ENCODE measurements at places on chromosomes 6 and 20.

DNA sequence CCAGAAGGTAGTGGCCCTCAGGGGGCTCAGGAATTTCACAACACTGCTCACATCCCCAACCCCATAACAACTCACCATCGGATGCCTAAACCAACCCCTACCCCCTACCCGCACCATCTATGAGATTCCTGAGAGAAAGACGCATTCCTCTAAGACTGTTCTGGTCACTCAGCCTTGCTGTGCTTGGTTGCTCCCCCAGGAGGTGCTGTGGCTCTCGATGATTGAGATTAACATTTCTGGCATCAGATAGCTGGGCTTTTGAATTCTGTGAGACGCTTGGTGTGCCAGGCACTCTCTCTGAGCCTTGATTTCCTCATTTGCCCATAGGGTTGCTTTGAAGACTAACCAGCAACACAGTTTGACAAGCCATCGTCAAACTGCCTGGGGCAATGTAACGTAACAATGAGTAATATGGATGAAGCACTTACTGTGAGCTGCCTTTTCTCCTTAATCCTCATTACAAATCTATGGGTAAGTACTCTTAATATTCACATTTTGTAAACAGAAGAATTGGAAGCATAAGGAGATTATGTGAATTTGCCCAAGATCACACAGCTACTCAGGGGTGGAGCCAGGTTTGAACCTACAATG is 978 bp downstream of the WFDC6 start:
- no peak for DNase-seq

GRCh38 chr6:114281496-114281895 is 61.3 kb downstream of the HS3ST5 start:
- DNase-seq: no peak

DNA sequence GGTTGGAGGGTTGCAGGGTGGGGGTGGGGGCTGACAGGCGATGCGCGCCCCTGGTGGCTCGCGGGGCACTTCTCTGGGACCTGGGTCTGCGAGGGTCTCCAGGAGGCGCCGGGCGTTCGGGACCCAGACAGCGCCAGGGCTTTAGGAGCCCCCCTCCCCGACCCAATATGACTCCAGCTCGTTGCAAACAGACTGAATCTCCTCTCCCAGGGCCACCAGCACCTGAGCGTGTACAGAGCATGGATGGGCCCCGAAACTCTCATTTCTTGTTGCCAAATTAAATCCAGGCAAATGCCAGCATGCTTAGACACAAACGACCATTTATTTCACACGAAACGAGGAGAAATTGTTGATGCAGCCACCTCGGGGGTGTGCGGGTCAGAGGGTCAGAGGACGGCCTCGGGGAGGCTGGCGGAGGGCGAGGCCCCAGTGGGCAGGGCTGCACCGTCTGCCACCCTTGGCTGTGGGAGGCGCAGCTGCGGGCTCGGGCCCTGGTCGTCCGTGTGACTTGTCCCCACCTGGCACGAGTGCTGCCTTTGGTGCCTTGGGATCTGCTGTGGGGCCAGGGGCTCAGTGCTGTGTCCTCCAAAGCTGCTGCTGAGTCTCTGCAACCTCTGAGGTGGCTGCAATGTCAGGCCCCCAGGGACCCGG is 20.9 kb upstream of the GATA5 start:
- DNase-seq: peak; percentile 52

- no peak for DNase-seq
Measured at GRCh38 chr20:64048402-64049044, 916 bp downstream of the SOX18 start.

GRCh38 chr6:167941822-167942221 is 55.6 kb upstream of the KIF25 start:
- no peak for DNase-seq

GRCh38 chr6:37679539-37680476 is 17.9 kb downstream of the MDGA1 start:
- DNase-seq: no peak

GRCh38 chr6:142760152-142760551 is 184.8 kb downstream of the HIVEP2 start:
- no peak for DNase-seq

DNA sequence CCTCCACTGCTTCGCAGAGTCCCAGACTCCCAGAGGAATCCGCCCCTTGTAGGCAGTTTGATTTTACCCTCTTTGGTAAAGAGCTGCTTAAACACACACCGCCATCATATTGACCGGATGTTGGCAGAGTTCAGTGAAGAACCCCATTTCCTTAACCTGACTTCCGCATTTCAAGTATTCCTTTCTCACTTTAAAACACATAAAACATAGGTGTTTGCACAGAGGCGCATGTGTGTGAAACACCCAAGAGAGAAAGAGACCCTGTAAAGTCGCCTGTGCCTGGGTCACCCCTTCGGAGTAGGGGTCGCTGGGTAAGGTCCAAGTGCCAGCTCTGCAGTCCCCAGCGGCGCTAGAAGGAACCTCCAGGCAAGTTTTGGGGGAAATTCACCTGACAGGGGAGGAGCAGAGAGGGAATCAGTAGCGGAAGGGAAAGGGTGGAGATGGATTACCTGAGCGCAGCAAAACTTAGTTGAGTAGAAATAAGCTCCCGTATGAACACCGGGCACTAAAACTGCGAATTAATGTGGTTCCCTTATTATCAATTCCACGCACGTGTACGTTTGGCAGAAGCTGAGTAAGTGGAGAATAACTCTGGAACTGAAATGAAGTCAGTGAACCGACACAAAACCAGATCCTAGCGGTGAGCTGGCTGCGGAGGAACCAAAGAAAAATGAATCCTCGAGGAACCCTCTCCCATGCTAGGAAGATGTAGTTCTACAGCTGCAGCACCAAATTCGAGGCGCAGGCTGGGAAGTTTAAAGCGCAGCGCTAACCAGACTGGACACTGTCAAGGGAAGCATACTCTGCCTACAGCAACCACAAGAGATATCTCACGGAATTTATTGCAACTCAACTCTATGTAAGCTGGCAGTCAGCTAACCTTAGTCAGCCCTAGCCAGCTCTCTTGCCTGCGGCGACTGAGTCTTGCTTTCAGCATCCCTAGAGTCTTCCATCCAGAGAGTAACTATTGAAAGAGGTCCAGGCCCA is 3.5 kb upstream of the HTR1B start:
- no peak for DNase-seq

- no peak for DNase-seq
Measured at GRCh38 chr20:44790638-44791393, 19.5 kb downstream of the RIMS4 start.

DNA sequence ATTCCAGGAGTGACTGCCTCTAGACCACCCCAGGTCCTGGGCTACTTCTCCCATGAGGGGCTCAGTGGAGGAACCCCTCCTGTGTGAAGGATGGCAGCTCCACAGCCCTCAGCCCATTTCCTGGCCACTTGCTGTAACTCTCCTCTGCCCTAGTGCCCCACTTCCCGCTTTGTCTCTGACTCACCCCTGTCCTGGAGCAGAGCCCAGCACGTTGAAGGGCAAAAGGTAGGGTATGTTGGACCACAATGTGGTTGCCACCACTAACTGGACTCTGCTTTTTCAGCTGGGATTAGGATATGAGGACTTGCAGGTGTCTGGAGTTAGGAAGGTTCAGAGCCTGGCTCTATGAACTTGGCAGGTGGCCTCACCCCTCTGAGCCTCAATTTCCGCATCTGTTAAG is 2.4 kb downstream of the MYBL2 start:
- DNase-seq: peak; percentile 70

- peak; percentile 78 for DNase-seq
Measured at GRCh38 chr6:129498541-129498940, 211.4 kb downstream of the ARHGAP18 start.

- DNase-seq: no peak
Measured at GRCh38 chr6:20629509-20629908, 95.3 kb downstream of the CDKAL1 start.

- DNase-seq: no peak
Measured at GRCh38 chr6:160990847-160991405, 643 bp upstream of the MAP3K4 start.

DNA sequence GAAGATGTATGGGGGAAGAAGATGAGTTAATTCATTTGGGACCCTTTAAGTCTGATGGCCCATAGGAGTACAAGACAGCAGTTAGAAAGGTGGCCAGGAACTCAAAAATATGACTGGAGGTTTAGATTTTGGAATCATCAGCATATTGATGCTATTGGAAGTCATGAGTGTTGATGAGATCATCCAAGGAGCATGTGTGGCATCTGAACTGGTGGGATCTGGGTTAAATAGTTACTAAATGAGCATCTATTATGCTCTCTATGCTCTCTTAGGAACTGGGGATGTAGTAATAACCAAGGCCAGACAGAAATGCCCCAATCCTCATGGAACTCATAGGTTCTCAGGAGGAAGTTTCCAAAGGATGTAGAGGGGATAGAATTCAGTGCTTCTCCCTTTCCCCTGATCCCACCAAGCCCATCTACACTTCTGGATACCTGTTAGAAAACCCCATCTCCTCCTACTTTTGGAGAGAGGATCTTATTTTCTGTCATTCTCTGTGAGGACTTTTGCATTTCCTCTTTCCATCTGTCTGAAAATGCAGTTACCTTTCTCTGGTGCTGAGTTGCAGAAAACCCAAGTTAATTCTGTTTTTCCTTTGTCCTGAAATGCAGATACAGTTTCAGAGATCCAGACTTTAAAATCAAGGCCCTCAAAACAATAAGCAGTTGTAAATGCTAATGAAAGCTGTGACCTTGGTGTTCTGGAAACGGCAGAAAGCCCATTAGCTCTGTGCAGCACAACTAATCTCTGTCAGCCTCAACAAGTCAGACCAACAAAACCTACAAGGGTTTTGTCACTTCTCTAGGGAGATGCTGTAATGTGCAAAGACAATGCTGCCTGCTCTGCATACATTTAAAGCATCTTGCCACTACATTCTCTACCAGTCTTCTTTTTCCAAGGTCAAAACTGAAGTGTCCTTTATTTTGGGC is 65.8 kb downstream of the TBC1D7 start:
- no peak for DNase-seq

- DNase-seq: no peak
Measured at GRCh38 chr6:112800439-112800838, 453.3 kb downstream of the RFPL4B start.

GRCh38 chr6:14638906-14639761 is 521.6 kb downstream of the CD83 start:
- DNase-seq: no peak

DNA sequence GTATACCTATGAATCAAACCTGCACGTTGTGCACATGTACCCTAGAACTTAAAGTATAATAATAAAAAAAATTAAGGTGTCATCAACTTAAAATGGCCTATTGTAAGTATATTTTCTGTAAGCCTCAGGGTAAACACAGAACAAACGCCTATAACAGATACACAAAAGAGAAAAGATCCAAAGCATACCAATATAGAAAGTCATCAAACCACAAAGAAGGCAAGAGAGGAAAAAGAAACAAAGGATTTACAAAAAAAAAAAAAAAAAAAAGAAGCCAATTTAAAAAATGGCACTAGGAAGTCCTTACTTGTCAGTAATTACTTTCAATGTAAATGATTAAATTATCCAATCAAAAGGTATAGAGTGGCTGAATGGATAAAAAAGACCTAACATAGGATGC is 24.6 kb upstream of the ASF1A start:
- no peak for DNase-seq

DNA sequence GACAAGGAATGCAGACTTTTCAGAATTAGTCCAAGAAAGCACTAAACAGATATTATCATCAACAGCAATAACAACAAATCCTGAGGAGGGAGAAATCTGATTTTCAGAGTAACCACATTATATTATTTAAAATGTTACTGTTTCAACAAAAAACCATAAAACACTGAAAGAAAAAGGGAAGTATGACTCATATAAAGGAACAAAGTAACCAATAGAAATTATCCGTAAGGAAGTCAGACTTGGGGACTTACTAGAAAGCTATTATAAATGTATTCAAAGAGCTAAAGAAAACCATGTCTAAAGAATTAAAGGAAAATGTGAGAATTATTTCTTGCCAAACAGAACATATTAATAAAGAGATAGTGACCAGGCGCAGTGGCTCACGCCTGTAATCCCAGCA is 98.1 kb downstream of the MYLK4 start:
- no peak for DNase-seq

- DNase-seq: no peak
Measured at GRCh38 chr6:137332637-137333280, 113.6 kb upstream of the IFNGR1 start.

GRCh38 chr20:5714261-5715041 is 35.8 kb upstream of the SHLD1 start:
- DNase-seq: peak; percentile 55

GRCh38 chr6:144662812-144663365 is 377.8 kb downstream of the UTRN start:
- DNase-seq: no peak

- DNase-seq: no peak
Measured at GRCh38 chr20:62899633-62900051, 26.7 kb downstream of the DIDO1 start.

DNA sequence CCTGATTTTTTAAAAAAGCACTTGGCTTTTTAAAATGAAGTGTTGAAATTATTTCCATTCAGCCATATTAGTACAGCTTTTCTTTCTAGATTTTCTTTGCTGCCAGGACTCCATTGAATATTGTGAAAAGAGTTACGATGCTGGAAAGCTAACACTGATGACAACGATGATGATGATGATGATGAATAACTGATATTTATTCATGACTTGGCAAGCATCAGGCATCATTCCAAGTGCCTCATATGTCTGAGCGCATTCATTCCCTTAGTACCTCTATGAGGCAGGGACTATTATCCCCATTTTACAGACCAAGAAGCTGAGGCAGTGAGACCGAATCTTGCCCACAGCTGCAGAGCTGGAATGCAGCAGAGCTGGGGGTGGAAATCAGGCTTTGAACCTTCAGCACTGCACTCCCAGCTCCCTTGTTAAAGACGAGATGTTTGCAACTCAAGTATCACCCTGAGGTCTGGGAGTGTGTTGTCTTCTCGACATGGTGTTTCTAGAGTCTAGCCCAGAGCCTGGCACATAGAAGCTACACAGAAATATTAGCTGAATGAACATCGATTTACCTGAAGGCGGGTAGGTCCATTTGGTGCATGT is 85.5 kb upstream of the FRMD1 start:
- no peak for DNase-seq

DNA sequence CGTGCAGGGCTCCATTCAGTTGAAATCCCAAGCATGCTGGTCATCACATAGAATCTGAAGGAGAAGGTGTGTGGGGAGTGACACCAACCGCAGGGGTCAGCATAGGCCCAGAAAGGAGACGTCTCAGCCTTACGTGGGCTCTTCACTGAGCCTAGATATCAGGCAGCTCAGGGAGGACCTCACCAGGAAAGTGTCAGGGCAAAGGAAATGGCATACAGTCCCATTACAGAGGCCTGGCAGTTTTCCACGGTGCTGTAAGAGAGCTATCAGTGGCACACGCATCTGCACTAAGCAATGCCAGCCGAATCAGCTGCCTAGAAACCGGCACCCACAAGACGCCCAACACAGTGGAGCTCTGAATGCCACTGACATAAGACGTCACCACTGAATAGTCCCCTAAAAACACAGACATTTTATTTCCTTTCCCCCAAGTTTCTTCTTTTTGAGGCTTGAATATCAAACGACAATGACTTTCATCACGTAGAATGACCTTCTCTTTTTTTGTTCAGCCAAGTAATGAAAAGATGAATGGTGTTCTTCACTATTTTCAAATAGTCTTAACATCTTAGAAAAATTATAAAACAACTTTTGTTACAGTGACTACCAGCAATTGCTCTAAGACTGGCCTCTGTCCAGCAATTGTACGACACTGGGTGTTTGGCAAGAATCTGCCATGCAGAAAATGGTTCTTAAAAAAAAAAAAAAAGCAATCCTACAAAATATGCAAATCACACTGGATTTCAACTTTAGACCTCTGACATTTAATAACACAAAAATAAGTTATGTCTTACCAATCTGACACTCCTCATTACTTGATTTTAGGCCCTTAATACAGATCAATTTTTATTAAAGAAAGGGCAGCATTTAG is 88.9 kb upstream of the FOXQ1 start:
- DNase-seq: no peak
